NCI-H510A (cell line): ENCODE measurements at places on chromosomes 12 and 14.

- no peak for DNase-seq
Observed at GRCh38 chr12:93442411-93443340, 929 bp upstream of the UBE2N start.

- DNase-seq: no peak
Observed at GRCh38 chr14:64040044-64040443, 187.2 kb downstream of the SYNE2 start.

GRCh38 chr14:32514681-32515080 is 185.6 kb downstream of the AKAP6 start:
- DNase-seq: no peak

GRCh38 chr12:22657538-22657937 is 32.6 kb downstream of the ETNK1 start:
- no peak for DNase-seq

DNA sequence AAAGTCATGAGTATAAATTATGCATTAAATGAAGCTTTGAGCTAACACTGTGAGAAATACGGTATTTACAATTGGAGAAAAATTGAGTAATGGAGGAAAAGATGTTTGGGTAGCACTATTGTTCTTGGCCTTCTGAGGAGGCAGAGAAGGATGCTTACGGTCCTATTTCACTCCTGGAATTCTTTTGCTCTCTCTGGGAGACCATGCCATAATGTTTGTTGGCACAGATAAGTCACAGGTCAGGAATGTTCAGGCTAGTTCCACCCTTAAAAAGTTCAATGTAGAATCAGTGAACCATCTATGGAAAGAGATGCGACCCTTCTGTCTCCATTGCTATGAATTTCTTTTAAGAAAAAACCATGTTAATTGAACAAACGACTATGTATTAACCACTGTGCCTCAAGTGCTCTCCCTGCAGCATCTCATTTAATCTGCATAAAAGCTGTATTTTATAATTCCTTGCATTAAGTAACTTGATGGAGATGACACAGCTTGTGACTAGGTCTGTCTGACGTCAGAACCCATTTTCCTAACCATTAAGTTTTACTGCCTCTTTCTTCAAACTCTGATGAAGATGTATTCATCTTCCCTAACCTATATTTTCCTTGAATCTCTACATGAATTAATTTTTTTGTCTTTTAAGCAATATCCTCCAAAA is 9.5 kb downstream of the BATF start:
- no peak for DNase-seq

GRCh38 chr12:108832730-108833354 is 24.5 kb downstream of the SSH1 start:
- no peak for DNase-seq

- no peak for DNase-seq
Observed at GRCh38 chr14:73424453-73424852, 33.9 kb downstream of the NUMB start.

- DNase-seq: no peak
Observed at GRCh38 chr12:112759786-112760185, 31.8 kb upstream of the RPH3A start.

DNA sequence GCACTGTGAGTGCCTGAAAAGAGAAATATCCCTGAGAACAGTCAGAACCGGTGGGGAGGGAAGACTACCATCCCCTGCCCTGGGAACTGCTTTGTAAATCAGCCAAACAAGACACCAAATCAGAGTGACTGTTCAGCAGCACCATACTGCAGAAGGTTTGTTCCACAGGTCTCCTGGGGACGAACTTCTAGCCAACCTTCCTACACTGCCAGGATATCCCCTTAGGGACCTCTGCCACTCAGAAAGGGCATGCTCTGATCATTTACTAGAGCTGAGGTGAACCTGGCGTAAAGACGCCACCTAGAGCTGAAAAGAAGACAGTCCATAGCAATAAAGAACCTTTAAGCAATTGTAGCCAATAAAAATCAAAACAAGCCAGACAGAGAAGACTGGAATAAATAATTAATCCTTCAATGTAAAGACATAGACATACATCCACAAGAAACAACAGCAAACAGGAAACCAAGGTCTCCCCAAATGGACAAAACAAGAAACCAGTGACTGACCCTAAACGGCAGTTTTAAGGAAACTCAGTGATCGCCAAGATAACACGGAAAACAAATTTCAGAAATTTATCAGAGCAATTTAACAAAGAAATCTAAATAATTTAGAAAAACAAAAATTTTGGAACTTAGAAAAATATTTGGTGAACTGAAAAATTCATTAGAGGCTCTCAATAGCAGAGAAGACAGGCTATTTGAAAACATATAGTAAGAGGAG is 228.1 kb upstream of the AMIGO2 start:
- DNase-seq: peak; percentile 45

DNA sequence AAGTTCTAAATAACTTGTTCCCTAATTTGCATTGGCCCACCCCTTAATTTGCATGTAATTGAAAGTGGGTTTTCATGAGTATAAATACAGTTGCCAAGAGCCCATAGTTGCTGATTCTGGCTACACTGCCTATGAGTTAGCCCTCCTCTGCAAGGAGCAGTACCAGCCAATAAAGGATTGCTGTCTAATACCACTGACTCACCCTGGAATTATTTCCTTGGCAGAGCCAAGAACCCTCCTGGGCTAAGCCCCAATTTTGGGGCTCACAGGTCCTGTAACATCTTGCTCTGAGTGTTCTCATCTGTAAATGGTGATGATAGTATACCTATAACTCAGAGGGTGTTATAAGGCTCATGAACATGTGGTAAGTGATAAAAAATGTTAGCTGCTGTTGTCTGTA is 6.8 kb downstream of the TTC8 start:
- DNase-seq: no peak

- DNase-seq: no peak
Observed at GRCh38 chr12:68750506-68750905, 4.5 kb downstream of the SLC35E3 start.

GRCh38 chr14:90892970-90893369 is 76.7 kb upstream of the TTC7B start:
- no peak for DNase-seq

DNA sequence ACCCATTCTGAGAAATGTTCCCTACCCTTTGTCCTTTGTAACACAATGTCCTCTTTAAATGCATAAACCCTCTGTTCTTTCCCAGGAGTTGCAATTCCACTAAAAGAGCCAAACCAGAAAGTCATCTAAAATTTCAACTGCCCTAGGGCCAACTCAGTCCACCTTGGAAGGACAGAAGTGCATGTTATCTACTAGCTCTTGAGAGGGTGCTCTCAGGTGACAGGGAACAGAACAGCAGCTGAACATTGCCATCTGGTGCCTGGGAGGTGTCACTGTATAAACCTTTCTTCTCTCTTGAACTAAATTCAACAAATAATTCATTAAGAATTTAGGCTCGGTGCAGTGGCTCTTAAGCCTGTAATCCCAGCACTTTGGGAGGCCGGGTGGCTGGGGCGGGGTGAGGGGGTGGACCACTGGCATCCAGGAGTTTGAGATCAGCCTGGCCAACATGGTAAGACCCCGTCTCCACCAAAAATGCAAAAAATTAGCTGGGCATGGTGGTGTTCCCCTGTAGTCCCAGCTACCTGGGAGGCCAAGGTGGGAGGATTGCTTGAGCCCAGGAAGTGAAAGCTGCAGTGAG is 10.3 kb upstream of the FERMT2 start:
- no peak for DNase-seq

- DNase-seq: no peak
Observed at GRCh38 chr14:70753518-70753953, 55.8 kb downstream of the MAP3K9 start.

DNA sequence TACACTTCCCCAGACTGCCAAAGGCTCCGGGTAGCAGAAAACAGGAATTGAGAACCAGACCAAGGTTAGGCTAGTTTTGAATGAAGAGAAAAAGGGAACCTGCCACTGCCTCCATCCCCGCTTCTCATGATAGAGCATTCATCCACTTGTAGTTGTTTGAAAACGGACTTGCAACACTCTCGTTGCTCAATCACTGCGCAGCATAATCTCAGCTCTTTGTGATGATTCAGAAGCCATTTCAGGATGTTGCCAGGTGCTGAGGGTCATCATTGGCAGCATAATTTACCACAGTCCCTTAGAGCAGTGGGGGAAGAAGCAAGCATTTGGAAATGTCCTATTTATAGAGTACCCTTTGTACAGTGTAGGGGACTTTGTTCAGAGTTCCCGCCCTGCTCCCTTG is 25.6 kb downstream of the KCNK13 start:
- no peak for DNase-seq

GRCh38 chr12:123344086-123344485 is 20.6 kb downstream of the SBNO1 start:
- DNase-seq: no peak

- no peak for DNase-seq
Observed at GRCh38 chr12:3236345-3237187, 159.4 kb downstream of the TSPAN9 start.

DNA sequence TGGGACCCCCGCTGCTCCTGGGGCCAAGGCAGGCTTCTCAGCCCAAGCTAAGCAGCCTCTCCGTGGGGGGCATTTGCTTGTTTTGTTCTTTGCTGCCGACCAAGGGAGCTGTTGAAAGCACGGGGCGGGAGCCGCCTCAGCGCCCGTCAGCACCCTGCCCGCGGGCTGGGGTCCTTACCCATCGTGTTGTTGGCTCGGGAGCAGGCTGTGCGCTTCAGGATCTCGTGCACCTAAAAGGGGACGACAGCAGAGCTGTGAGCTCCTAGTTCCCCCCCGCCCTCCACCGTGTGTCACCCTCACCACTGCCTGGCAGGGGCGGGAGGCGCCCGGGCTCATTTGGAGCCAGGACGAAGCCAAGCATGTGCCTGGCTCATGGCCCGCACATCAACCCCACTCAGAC is 117.5 kb downstream of the ANO2 start:
- no peak for DNase-seq

DNA sequence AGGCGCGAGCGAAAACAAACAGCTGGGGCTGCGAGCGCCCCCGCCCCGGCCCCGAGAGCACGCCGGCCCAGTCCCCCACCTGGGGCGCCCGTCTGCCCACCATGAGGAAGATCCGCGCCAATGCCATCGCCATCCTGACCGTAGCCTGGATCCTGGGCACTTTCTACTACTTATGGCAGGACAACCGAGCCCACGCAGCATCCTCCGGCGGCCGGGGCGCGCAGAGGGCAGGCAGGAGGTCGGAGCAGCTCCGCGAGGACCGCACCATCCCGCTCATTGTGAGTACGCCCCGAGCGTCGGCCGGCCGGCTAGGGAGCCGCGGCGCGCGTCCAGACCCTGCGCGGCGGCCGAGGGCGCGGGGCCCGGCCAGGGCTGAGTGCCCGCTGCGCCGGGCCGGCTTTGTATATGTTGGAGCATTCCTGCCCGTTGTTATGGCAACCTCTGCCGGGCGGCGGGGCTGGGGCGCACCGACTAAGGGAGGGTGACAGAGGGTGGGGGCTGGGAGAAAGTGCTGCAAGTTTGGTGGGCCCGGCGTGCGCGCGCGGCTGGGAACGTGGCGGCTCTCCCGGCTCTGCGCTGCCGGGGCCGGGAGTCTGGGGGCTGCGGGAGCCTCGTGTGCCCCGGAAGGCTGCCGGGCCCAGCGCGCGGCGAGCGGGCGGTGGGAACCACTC is 367 bp downstream of the GALNT16 start:
- no peak for DNase-seq

DNA sequence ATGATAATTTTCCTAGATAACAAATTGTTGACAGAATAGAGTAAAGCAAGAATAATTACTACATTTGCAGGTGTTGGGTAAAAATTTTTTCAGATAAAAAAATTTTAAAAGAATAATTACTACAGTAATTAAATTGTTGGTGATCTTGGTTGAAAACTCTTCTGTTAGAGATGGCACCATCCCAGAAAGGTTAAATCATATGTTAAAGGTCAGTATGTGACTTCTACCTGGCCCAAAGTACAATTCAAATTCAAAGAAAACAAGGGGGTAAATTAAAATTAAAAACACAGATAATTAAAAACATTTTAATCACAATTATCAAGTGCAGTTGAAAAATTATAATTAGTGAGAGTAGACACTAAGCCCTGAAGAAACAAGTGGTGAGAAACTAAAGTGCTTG is 18.1 kb upstream of the PIK3C2G start:
- no peak for DNase-seq

GRCh38 chr12:56221232-56221756 is 428 bp downstream of the RNF41 start:
- peak; percentile 14 for DNase-seq

DNA sequence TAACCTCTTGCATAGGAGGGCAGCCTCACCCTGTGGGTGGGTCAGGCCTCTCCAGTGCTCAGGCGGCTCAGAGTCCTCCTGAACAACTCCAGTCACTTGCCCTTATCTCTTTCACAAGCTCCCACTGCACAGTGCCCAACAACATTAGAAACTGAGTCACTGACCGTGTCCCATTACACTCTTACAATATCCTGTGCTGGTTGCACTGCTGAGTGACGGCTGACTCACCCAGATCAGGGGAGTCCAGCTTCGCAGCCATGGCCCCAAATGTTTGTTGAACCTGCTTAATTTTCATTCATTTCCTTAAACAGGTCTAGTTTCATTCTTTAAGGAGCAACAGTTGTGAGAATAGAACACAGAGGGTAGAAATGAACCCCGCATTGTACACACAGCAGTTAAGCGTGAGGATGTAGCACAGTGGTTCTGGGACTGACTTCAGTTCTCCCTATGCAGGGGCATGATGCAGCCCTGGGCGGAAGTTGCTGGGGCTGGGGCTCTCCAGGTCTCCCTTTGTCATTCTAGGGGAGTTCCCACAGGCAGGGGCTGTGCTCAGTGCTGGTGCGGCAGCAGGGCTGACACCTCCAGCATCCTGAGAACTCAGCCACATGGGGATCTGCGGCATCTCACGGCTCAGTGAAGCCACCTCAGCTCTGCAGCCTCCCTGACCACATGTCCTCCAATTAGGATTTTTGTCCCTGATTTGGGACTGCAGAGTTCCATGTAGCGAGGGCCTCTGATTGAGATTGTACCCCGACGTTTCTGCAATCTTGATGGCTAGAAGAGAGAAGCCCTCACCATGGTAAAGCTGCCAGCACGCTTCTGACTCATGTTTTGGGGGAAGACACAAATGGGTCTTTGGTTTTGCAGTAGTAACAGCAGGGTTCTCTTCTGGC is 16.1 kb downstream of the GPR68 start:
- DNase-seq: no peak

- DNase-seq: no peak
Observed at GRCh38 chr12:9074484-9075137, 41.1 kb downstream of the A2M start.

GRCh38 chr14:98931126-98931525 is 340.9 kb downstream of the BCL11B start:
- DNase-seq: no peak

GRCh38 chr14:32014057-32014456 is 63.0 kb upstream of the ARHGAP5 start:
- no peak for DNase-seq

- no peak for DNase-seq
Observed at GRCh38 chr12:124696693-124697476, 129.5 kb upstream of the NCOR2 start.

- DNase-seq: no peak
Observed at GRCh38 chr12:50103351-50103750, 457 bp upstream of the GPD1 start.
